ENCODE measurements at places on chromosomes 7 and 10.

DNA sequence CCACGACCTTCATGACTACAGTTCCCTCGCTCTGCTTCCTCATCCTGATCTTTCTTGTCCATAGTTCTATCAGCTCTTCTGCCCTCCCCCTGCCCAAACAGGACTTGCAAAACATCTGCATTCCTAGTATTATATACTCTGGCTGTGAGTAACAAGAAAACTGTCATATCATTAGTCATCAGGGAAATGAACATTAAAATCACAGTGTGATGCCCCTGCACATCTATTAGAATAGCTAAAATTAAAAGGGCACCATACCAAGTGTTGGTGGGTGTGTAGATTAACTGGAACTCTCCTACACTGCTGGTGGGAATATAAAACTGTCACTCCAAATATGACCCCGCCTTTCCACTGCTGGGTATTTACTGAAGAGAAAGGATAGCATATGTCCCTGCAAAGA lies 141.8 kb downstream of the C7orf25 start:
- no peak for DNase-seq

DNA sequence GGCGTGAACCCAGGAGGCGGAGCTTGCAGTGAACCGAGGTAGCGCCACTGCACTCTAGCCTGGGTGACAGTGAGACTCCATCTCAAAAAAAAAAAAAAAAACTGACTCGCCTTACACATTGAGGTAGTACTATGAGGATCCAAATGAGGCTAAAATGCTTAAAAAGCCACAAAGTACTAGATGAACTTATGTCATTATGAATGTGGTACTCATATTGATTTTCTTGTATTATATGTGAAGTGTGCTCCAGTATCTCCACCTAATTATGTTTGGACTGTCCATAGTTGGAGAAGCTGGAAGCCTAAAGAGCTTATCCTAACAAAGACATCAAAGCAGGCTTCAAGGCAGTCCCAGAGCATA lies 9.1 kb downstream of the CCNY start:
- DNase-seq = no peak

GRCh38 chr7:23212395-23212794 lies 30.5 kb downstream of the NUP42 start:
- DNase-seq = no peak

DNA sequence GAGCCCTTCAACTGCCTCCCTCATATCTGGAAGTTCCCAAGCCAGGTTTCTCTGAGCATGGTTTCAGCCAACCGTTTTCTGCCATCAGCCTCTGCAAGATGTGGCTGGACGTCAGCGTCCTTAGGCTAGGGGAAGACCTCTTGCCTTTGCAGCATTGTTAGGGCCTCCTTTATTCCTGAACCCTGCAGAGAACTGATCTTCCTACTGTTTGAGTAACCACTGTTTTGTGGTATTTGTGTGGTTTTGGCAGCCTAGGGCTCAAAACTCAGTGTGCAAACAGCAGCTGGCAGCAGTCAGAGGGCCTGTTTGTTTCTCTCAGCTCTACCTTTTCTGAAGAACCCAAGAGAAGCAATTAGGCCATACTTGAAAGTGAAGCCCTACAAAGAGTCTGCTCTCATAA lies 83.4 kb upstream of the SEMA3E start:
- no peak for DNase-seq

DNA sequence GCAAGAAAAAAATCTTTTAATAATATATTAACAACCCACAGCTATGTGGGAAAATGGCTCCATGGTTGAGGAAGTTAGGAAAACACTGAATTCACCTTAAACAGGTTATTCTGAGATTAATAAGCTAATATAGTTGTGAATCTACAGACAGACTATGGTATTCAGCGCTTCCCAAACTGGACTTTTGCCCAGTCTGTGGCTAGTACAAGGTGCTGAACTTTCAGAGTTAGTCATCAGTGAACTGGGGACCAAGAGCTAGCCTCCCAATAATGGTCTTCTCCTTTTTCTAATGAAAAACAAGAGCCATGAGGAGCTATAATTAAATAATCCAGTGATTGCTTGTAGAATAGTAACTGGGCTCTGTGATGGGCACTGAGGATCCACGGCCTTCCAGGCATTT lies 65.3 kb downstream of the FRMPD2 start:
- no peak for DNase-seq

DNA sequence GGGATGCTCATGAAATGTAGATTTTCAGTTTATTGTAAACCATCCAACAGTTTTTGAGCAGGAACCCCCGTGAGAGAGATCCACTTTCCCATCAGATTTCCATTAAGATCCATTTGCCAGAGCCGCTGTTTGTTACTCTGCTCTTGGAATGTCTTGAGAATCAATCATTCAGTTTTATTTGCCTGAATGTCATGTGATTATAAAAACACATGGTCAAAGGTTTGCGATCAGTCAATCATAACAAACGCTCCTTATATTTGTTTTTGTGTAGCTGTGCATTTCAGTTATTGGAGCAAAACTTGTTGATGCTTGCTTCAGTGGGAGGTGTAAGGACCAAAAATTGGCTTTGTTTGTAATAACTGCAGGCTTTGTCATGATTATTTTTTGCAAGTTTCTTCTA lies 155.8 kb upstream of the RHOBTB1 start:
- no peak for DNase-seq

GRCh38 chr7:140885735-140886334 lies 38.9 kb downstream of the BRAF start:
- no peak for DNase-seq

GRCh38 chr7:46619723-46620310 lies 698.7 kb upstream of the IGFBP3 start:
- DNase-seq = no peak

DNA sequence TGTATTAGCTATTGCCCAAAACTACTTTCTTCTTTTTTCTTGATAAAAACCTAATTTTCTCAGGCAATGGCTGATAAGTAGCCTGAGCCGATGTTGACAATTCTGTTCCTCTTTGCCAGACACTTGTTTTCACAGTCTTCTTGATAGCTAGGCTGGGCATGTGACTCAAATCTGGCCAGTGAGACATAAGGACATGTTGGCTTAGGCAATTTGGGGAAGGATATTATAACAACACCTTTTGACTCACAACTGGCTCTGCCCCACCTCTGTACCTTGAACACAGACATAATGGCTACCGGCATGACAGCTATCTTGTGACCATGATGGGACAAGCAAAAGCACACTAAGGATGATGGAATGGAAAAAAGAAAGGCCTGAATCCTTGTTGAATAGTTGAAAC lies 72.9 kb upstream of the GPR22 start:
- no peak for DNase-seq

GRCh38 chr10:114504769-114505579 lies 100.7 kb upstream of the AFAP1L2 start:
- no peak for DNase-seq

DNA sequence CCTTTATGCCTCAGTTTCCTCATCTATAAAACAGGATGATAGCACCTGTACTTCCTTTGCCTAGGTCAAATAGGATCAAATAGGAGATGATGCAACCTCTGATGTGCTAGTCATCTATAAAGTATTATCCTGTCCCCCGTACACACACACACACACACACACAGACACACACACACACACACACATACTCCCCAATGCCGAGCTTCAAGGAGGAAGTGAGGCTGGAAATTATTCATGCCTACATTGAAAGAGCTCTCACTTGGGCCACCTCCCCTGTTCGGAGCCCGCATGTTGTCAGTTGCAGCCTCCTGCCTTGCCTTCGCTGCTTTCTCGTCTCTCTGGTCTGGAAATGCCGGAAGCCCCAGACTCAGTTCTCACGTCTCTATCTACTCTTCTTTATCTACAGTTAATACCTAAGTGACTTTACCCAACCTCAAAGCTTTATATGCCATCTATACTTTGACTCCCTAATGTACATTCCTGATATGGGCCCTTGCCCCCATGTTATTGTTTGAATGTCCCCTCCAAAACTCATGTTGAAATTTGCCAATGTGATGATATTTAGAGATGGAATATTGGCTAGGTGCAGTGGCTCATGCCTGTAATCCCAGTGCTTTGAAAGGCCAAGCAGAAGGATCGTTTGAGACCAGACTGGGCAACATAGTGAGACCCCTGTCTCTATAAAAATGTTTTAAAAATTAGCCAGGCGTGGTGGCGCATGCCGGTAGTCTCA lies 6.9 kb upstream of the UBE2H start:
- no peak for DNase-seq

DNA sequence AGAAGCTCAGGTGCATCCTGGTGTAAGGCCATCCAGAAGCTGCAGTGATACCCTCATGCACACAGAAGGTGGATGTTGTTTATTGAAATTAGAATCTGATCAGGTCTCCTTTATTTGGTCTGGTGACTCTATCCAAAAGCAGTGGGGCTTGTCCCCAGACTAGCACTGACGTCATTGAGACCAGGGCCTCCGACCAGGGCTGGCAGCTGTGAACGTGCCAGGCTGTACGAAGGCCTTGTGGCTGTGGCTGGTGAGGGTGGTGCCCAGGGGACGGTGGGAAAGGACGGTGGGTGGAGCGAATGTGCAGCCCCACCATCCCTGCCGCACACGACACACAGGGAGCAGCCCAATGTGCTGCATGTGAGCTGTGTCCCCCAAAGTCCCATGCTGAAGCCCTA lies 160.0 kb downstream of the ADARB2 start:
- no peak for DNase-seq

- DNase-seq = no peak
Observed at GRCh38 chr7:126557271-126557670, 695.5 kb downstream of the GRM8 start.

DNA sequence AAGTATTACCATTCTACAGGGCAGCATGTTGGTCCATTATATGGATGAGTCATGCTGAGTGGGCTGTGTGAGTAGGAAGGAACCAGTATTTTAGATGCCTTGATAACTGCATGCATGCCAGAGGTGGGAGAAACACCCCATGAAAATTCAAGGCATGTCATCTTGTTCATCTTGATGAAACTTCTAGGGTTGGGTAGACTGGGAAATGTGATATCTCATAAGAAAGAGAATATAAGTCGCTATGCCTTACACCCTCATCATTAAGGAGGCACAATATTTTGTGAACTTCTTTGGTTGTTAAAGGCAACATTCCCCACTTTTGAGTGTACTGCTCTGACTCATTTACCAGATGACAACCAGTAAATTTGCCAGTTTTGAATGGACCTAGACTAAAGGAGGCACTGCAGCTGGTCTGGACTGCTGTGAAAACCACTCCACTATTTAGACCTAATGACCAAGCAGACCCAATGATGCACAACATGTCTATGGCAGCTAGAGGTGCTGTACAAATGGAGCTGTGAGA lies 48.0 kb downstream of the ZNF365 start:
- DNase-seq = no peak

- DNase-seq = no peak
Observed at GRCh38 chr10:22742678-22743077, 28.3 kb upstream of the PIP4K2A start.

- no peak for DNase-seq
Observed at GRCh38 chr7:50679218-50680007, 103.3 kb downstream of the GRB10 start.

GRCh38 chr7:17441557-17441956 lies 143.1 kb downstream of the AHR start:
- no peak for DNase-seq

- DNase-seq = no peak
Observed at GRCh38 chr10:92231196-92231595, 59.7 kb downstream of the CPEB3 start.

DNA sequence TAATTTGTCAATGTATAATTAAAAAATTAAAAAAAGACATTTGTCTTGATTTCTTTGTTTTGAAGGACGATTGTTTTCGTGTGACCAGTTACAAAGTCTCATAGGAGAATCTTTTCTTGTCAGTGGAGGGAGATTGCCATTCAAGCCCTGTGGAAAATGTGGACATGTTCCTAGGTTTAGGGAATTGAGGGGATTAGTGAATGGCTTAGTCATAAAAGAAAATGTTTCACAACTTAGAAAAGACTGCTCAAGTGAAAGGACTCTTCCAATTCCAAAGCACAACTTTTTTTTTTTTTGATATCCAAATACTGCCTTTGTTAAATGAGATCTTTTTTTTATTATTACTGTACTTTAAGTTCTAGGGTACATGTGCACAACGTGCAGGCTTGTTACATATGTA lies 140.7 kb upstream of the HABP2 start:
- no peak for DNase-seq

- no peak for DNase-seq
Observed at GRCh38 chr10:93344691-93345090, 137.4 kb downstream of the MYOF start.

- no peak for DNase-seq
Observed at GRCh38 chr7:39265641-39266591, 288.2 kb downstream of the POU6F2 start.

- DNase-seq = no peak
Observed at GRCh38 chr10:4661511-4662255, 164.3 kb upstream of the AKR1E2 start.

DNA sequence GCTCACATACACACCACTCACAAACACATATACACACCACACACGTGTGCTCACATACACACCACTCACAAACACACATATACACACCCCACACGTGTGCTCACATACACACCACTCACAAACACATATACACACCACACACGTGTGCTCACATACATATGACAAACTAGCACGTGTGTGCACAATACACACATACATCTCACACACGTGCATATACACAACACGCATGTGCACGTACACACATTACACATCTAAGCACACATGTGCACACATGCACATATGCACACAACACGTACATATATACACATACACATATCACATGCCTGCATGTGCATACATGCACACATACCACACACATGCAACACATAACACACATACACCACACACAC lies 78.3 kb upstream of the FOXK1 start:
- DNase-seq = no peak

GRCh38 chr10:110644598-110645462 lies 694 bp downstream of the RBM20 start:
- DNase-seq = no peak

Data from stimulated activated CD8-positive, alpha-beta memory T cell treated with anti-CD3 and anti-CD28 coated beads, Interleukin-7, amount 100 ng/mL, for 1 hour (primary cell).